ENCODE measurements at places on chromosomes 7 and 10.

GRCh38 chr7:135189221-135189662 lies 18.7 kb upstream of the CYREN start:
- no peak for DNase-seq

DNA sequence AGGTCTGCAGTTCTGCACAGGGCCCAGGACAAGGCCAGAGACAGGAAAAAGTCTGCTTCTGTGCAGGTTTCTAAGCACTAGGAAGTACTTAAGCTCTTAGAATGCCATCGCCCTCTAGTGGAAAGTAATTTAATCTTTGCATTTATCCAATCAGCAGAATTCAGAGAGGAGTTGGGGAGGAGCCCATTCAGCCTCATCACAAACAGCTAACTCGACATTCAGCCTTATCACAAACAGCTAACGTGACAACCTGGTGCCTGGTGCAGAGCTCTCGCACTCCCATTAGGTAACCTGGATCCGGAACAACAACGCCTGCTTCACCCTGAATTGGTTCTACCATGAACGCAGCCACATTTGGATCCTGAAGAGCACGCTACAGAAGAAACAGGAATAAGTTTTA lies 15.2 kb downstream of the OAT start:
- peak; percentile 92 for DNase-seq

GRCh38 chr7:143393267-143394041 lies 12.3 kb downstream of the ZYX start:
- DNase-seq: no peak

- DNase-seq: no peak
These were observed 1109.3 kb upstream of the LRRTM3 start for GRCh38 chr10:65816536-65816935.

- no peak for DNase-seq
These were observed 1.9 kb downstream of the GALNT17 start for GRCh38 chr7:71133856-71134255.

GRCh38 chr7:134589491-134589941 lies 40.6 kb downstream of the AKR1B15 start:
- DNase-seq: no peak

- DNase-seq: no peak
These were observed 31.8 kb downstream of the SMURF1 start for GRCh38 chr7:99112097-99112496.

DNA sequence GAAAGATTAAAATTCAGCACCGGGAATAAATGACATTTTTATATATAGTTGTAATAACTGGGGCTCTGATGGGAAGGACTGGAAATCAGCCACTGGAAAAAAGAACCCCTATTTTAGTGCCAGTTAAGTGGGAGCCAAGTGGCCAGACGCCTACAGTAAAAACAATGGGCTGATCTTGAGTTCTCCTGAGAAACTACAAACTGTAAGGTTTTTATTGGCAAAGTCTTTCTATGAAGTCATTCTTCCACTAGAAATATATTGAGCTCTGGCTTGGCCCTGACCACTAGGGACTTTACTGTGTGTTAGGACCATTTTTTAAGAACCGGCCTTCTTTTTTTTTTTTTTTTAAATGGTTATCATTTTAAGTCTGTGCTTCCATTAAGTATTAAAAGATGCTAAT lies 79.6 kb downstream of the ZNF22 start:
- no peak for DNase-seq

DNA sequence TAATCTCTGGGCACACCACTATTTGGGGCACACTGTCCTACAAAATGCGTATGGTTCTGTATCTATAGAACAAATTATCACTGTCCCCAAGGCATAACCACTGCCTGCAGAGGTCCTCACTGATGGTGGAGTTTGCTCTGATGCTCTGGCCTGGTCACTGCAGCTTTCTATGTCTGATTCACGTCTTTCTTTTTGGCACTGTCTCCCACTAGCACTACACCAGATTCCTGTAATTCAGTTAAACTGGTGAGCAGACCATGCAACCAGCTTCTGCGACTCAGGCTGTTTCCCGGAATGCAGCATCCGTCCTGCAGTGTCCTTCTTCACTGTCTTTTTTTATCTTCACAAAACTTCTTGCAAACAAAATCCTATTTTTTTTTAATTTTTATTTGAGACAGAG lies 112.8 kb downstream of the KLF6 start:
- DNase-seq: no peak

DNA sequence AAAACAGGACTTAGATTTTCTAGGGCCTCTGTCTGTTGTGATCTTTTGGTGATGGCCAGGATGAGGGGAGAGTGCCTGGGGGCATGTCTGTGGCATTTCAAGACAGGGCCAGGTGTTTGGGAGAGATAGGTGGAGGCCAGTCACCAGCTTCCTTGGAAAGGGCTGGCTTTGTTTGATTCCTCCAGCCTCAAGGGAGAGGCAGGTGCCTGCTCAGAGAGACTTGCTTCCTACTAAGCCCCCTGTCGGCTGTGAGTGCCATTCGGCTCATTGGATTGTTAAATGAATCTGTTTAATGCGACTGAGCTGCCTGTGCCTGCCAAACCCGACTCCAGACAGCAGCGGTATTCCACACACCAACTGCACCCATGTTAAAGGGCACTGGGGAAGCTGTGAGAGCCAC lies 304.1 kb upstream of the COBL start:
- no peak for DNase-seq

GRCh38 chr10:61052469-61053205 lies 108.7 kb upstream of the RHOBTB1 start:
- DNase-seq: no peak

DNA sequence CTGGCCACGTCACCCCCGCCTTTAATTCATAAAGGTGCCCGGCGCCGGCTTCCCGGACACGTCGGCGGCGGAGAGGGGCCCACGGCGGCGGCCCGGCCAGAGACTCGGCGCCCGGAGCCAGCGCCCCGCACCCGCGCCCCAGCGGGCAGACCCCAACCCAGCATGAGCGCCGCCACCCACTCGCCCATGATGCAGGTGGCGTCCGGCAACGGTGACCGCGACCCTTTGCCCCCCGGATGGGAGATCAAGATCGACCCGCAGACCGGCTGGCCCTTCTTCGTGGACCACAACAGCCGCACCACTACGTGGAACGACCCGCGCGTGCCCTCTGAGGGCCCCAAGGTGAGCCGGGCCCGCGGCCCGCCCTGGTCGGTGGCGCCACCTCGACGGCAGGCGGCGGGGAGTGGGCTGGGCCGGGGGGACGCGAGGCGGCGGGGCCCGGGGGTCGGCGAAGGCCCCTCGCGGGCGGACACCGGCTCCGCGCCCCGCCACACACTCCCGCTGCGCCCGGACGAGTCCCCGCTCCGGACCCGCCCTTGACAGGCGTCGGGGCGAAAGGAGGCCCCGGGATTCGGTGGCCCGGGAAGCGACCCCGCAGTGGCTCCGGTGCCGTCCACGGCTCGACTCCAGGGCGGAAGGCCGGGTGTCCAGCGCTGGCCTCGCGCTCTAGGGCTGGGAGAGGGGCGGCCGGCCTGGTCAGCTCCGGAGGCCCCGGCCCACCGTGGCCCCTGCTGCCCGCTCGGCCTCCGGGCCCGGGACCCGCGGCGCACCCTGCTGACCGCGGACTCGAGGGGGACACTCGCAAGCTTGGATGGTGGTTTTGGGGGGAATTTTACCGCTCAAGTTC lies 557 bp downstream of the BAG3 start:
- DNase-seq: no peak

- DNase-seq: no peak
These were observed 122.9 kb upstream of the PPP2R2D start for GRCh38 chr10:131777921-131778320.

DNA sequence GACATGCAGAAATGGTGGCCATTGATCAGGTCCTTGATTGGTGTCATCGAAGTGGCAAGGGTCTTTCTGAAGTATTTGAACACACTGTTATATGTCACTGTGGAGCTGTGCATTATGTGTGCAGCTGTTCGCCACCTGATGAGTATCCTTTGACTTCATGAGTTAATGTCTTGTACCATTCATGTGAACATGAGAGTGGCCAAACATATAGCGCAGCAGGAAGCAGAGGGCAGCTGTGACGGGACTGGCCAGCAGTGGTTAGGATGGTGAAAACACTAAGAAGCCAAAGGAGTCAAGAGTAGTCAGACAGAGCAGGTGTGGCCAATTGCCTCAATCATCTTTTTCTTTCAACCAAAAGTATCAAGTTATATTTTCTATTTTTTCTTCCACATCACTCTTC lies 167.4 kb downstream of the IMMP2L start:
- no peak for DNase-seq

- no peak for DNase-seq
These were observed 43.3 kb downstream of the STK32C start for GRCh38 chr10:132264306-132264950.

GRCh38 chr7:91149341-91150246 lies 114.6 kb upstream of the FZD1 start:
- DNase-seq: no peak

DNA sequence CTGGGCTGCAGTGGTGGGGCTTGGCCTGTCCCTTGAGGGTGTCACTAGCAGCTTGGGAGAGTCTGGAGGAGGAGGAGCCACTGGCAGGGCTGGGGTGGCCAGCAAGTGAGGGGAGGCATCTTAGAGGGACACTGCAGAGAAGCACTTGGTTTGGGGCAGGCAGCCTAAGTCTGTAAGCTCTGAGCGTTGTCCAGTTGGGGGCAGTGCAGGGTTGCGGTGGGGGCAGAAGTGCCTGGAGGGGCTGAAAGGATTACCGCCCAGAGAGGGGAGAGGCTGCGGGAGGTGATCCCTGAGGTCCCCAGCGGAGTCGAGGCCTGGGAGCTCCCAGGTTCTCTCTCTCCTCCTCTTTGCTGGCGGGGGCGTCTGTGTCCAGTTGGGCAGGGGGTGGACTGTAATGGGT lies 7.4 kb downstream of the ADCYAP1R1 start:
- DNase-seq: no peak

GRCh38 chr7:81657551-81657950 lies 112.3 kb downstream of the HGF start:
- DNase-seq: no peak

DNA sequence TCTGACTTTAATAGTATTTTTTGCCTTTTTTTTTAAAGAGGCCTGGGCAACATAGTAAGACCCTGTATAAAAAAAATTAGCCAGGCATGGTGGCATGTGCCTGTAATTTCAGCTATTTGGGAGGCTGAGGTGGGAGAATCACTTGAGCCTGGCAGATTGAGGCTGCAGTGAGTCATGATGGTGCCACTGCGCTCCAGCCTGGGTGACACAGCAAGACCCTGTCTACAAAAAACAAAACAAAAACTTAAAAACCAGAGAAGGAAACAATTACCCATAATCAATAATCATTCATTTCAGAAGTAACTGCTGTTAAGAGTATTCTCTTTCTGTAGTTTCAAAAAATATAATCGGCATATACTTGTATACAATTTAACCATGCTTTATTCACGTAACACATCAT lies 28.0 kb downstream of the VPS26A start:
- DNase-seq: no peak

DNA sequence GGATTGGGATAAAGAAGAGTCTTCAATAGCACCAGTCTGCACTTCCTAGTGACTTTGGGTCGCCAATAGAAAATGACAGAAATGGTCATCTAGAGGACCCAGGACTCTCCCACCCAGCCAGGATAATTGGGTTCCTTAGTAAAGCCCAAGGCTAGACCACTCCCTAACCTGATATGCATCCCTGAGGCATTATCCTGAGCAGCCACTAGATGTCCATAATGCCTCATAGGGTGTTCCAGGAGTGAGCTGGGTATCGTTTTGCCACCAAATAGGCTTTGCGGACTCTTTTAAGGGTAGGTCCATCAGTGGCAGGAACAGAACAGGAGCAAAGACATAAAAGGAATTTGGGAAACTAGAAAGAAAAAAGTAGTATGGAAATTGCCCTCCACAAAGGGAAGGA lies 4.5 kb upstream of the LRRC4 start:
- DNase-seq: no peak

DNA sequence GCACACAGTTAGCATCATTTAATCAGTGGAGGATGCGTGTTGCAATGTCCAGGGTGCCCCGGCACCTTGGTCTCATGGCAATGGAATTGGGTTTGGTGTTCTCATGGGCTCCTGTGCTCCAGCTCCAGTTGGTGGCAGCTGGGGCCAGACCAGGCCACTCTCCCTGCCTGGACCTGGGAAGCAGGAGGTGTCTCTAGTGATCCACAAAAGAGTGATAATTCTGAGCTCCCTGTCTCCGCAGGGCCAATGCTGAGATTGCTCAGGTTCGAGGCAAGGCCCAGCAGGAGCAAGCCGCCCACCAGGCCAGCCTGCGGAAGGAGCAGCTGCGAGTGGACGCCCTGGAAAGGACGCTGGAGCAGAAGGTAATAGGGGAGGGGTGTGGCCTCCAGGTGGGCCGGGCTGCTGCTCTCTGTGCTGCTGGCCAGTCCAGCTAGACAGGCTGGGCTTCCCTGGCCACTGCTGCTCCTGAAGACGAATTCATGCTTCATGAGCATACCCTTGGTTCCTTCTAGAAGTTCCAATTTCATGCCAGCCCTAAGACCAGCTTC lies 21.7 kb upstream of the BTBD16 start:
- DNase-seq: no peak

DNA sequence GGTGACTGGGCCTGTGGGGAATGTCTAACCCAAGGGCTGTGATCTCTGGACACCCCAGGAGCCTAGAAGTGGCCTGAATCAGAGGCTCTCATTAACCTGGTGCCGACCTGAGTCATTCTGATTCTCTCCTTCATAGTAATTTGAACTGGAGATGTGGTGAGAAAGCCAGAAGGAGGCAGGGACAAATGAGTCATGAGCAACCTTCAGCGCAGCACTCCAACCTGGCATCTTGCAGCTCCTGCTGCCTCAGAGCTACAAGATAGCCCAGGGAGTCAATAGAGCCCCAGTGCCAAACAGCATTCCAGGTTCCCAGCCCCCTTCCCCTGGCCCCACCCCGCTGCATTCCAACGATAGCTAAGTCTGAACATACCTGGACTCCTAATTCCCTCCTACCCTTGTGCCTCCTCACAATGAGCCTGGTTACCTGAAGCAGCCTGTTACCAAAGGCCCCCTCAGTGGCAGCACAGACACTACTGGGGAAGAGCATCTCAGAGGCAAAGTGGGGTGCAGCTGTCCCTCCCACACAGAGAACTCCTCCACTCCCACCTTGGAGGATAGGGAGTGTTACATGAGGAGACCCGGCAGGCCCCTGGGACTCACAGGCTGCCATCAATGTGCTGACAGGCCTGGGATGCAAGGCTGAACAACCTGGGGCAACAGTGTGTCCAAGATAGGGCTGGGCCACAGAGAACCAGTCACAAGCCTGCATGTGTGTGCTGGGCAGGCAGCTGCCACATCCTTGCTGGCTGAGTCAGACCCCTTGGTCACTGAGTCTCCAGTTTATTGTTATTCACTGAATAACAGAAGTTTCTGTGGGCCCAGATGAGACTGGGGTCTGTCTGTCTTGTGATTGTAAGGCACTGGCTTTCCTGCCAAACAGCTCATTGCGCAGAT lies 76.8 kb upstream of the LEP start:
- no peak for DNase-seq
